ENCODE measurements at places on chromosomes 6 and 20. TPM values are rescaled to one million over a fixed set of nuclear protein-coding genes. Genes with fewer than 3 reads are reported as not detected.

DNA sequence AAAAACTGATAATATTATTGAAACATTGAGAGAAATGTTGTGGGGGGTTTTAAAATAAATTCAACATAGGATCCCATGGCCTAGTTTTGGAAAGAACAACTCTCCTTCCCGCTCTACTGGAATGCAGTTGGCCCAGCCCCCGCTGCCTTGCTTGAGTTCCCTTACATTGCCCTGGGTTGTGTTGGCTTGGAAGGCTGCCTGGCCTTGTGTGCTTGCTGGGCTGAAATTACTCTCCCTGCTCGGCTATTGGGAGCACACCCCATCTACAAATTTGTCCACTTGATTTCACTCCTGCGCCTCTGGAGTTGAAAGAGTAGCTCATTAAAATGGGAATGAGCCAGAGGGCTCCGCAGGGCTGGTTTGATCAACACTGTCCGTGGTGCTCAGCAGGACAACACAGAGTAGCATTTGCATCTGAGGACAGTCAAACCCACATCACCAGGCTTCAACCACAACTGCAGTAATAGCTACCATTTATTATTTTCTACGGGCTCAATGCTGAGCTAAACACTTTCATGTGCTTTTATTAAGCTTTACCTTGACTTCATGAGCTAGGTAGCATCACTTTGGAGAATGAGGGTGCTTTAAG lies 35.2 kb downstream of the DOK5 start:
- DNase-seq, result no peak
- no peaks in the 10 kb centered on the region for H3K27me3 ChIP-seq
- no peaks in the 10 kb centered on the region for H3K36me3 ChIP-seq
- no peak overlapping the region for H3K27ac ChIP-seq

SLC17A1 gene
- 0.19 TPM for total RNA-seq

LRRN4 gene
- total RNA-seq, result not detected

RIOK1 gene
- 22.4 TPM for total RNA-seq

DNA sequence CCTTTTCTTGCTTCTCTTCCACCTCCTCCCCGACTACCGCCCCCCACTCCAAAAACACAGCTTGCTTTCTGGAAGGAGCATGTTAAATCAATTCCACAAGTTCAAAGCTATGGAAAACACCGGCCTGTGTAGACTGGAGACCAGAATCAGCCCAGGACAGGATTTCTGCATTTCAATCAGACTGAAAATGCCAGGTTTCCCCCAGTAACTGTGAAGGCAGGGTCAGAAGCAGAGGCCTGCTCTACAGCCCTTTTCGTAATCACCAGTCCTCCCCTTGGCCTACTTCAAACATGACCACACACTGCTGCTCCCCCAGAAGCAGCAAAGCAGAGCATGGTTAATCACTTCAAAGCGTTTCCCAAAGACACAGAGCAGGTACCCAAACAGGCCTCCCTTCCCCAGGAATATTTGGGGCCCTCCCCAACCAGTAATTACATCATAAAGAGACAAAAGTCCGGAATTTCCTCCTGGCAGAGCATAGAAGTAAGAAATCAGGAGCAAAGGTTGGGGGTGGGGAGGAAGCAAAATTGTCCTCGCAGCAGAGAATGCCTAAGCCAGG lies 38.4 kb downstream of the ZMYND8 start:
- H3K27me3 ChIP-seq, result no peaks in the 10 kb centered on the region
- H3K36me3 ChIP-seq, result peaks cover 6% of the 10 kb centered on the region
- no peak overlapping the region for H3K4me3 ChIP-seq

- H3K27ac ChIP-seq, result no peak overlapping the region
- no peaks in the 10 kb centered on the region for H3K36me3 ChIP-seq
- no peak overlapping the region for H3K4me3 ChIP-seq
- peaks cover 27% of the 10 kb centered on the region for H3K4me1 ChIP-seq
These were observed 2.3 kb downstream of the DTD1 start for GRCh38 chr20:18589941-18590674.

MAVS gene
- total RNA-seq, result 49.3 TPM

GRCh38 chr20:63278661-63279060 lies 6.0 kb downstream of the ARFGAP1 start:
- peaks cover 52% of the 10 kb centered on the region for H3K36me3 ChIP-seq
- no peaks in the 10 kb centered on the region for H3K27me3 ChIP-seq
- no peak overlapping the region for H3K4me3 ChIP-seq
- H3K4me1 ChIP-seq, result peaks cover 17% of the 10 kb centered on the region

DNA sequence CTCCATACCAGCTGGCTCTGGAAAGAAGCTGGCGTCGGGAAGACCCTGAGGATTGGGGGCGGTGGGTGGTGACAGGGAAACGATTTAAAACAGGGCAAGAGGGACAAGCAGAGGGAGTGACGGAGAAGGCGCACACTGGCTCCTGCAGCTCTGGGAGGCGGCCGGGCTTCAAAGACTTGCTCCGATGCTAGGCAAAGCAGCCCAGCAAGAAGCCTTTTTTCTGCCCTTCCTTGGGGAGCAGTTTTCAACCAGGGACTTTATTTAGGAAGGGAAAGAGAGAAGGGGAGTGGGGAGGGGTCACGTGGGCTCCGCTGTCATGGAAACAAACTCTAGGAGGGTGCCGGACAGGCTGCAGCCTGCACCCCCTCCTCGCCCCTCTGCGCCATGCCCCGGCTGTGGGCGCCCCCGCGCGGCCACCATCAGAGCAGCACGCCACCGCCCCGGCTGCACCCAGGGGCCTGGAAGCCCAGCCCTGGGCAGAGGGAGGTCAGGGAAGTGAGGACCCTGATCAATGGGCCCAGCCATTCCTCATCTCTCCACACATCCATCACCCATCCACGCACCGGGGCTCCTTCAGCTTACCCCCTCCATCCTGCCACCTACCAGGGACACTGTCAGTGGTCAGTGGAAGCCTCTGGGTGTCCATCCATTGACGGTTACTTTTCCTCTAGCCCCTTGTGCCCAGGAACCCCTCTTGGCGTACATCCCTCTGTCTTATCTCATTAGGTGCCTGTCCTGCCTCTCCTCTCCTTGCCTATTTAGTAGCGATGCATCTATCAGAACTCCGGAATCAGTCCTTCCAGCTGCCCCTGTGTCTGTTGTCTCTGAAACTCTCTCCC lies 66.6 kb upstream of the CCDC167 start:
- no peaks in the 10 kb centered on the region for H3K36me3 ChIP-seq
- DNase-seq, result peak; percentile 68
- no peak overlapping the region for H3K4me3 ChIP-seq
- H3K27ac ChIP-seq, result no peak overlapping the region
- no peaks in the 10 kb centered on the region for H3K4me1 ChIP-seq
- no peaks in the 10 kb centered on the region for H3K27me3 ChIP-seq

GRCh38 chr6:74964871-74965441 lies 240.9 kb downstream of the COL12A1 start:
- no peak for DNase-seq
- H3K27ac ChIP-seq, result no peak overlapping the region
- no peaks in the 10 kb centered on the region for H3K27me3 ChIP-seq
- H3K36me3 ChIP-seq, result no peaks in the 10 kb centered on the region
- no peak overlapping the region for H3K4me3 ChIP-seq

- H3K36me3 ChIP-seq, result peaks cover 66% of the 10 kb centered on the region
- H3K27ac ChIP-seq, result no peak overlapping the region
- no peaks in the 10 kb centered on the region for H3K27me3 ChIP-seq
- no peak for DNase-seq
- peaks cover 24% of the 10 kb centered on the region for H3K4me1 ChIP-seq
These were observed 28.8 kb downstream of the FAM8A1 start for GRCh38 chr6:17628873-17629272.

UFL1 gene
- 38.5 TPM for total RNA-seq

ALDH8A1 gene
- total RNA-seq, result 2.2 TPM
